Adipocyte (in vitro differentiated cells): ENCODE measurements at places on chromosomes 5 and 9.

DNA sequence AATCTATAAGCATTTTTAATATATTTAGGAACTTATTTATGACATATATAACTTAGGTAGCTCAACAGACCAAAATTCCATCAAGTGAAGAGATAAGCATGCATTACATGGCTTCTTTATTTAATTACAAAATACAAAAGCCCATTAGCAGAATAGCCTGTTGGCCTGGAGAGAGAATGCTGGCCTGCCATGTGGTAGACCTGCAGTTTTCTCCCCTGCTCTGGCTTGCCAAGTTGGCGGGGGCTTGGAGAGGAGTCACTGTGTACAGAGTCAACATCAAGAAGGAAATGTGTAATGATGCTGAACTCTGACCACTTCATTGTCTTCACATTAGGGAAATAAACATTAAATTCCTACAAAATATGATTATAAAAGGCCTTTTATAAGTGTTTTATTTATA lies 69.8 kb upstream of the CNTLN start:
- no peak for DNase-seq

GRCh38 chr9:81266086-81266485 lies 423.3 kb downstream of the TLE1 start:
- DNase-seq: no peak

- DNase-seq: no peak
These were observed 161.0 kb upstream of the SLC12A2 start for GRCh38 chr5:127922603-127923002.

GRCh38 chr5:107011605-107012004 lies 659.1 kb downstream of the EFNA5 start:
- DNase-seq: no peak

DNA sequence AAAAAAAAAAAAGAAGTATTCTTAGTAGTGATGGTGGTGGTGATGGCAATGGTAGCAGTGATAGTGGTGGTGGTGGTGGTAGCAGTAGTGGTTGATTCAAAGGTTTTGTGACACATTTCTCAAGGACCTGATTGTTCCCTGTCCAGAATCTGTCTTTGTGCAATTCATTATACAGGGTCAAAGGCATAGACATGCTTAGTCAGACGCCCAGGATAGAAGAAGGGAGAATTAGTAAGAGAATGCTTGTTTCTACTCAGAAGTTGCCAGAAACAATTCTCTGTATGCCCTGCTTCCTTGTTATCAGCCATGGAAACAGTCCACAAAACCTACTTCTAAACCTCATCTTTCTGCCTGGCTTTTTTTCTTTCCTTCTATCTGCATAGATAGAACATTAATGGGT lies 89.4 kb downstream of the SLC44A1 start:
- peak; percentile 8 for DNase-seq

DNA sequence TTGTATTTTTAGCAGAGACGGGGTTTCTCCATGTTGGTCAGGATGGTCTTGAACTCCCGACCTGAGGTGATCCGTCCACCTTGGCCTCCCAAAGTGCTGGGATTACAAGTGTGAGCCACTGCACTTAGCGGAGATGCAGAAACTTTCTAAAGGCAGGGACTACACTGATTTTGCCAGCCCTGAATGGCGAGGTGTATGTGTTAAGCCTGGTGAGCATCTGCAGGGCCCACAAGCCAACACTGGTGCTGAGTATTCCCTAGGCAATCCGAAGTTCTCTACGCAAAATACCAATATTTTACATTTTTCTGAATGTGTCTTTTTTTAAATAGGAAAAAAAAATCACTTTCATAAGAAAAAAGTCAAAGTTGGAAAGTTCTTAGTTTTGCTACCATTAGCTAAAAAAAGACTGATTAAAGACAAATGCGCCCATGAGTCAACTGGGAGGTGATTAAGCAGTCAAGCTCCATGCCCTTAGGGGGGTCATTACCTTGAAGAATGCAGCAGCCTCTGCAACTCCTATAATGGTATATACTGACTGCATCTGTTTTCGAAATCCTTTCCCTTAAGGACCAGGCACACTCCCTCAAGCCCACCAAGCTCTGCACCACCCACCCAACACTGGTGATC lies 502.8 kb downstream of the BNC2 start:
- DNase-seq: peak; percentile 70

DNA sequence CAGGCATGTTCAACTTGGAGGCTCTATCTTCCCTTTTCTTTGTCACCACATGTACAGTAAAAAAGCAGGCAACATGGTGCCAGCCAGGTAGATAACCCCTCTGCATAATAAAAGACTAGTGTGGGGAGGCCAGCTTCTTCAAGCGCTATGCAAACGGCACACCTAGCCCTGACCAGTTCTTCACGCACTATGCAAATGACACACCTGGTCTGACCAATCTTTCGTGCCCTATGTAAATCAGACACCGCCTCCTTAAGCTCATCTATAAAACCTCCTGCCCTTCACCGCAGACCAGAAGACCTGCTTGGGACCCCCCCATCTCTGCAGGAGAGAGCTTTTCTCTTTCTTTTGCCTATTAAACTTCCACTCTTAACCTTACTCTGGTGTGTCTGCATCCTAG lies 28.1 kb upstream of the UGCG start:
- DNase-seq: no peak

DNA sequence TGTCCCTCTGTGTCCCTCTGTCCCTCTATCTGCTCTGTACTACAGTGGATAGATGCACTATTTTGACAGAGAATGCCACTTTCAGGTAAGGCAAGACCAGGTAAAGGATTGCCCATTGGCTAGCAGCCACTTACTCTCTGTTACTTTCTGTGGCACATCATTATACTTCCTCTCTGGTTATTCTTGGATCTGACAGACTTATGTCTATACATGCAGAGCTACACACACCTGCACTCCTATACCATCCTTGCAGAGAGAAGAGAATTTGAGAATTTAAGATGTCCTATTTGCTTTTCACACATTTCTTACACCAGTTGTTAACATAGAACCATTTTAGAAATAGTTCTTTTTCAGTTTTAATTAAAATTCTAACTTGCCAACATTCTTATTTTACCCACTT lies 163.7 kb upstream of the SLC12A2 start:
- no peak for DNase-seq

- DNase-seq: no peak
These were observed 518.3 kb downstream of the IRX1 start for GRCh38 chr5:4113905-4114304.

- peak; percentile 13 for DNase-seq
These were observed 525.8 kb upstream of the FTMT start for GRCh38 chr5:121325930-121326329.

- no peak for DNase-seq
These were observed 56.2 kb downstream of the GLRA1 start for GRCh38 chr5:151868451-151868850.

DNA sequence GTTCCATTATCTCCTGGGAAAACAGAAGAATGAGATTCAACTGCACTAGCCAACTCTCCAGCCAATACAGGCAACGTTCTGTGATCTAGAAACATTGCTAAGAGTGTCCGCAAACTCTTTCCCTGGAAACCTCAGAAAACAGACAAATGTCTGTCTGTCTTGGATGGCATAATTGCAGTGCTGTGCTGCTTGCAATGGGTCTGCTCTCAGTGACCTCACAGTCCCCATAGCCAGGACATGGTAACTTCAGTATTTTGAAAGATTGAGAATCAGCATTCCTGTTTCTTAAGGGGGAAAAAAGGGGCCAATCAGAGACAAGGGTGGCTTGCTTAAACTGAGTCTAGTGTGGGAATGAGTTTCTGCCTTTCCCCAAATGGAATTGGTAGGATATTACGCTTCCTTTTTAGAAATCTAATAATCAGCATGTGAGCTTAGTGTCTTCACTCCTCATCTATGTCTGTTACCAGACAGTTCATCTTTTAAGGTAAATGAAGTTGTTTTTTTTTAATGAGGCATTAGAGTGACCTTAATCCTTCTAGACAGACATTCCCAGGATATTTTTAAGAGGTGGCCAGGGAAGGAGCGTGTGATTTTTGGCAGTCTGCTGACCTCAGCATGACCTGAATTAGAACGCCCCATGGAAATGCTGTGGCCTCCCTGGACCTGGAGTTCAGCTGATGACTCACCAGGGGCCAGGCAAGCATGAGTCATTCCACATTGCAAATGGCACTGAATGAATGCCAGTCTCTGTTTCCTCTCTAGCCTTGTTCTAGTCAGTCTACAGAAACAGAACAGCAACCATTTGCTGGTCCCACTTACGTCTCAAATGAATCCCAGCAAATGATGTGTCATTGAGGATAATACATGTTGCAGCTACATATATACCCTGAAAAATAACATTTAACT lies 210.2 kb upstream of the ACTBL2 start:
- peak; percentile 90 for DNase-seq

- no peak for DNase-seq
These were observed 4.4 kb downstream of the LRRC8A start for GRCh38 chr9:128886211-128886891.

DNA sequence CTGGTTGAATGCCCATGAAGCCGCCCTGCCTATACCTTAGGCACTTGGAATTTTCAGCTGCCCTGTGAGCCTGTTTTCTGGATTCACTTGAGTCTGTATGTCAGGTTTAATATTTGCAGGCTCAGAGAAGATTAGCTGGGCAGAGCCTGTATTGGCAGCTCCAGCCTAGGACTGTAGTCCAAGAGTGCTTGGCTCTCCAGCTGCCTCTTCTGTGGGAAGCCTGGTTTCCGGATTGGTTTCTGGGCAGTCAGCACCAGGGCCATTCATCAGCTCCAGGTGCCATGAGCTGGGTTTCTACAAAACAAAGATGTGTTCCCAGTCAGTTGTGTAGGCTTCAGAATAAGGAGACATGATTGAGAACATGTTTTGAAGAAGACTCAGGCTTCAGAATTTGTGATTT lies 90.1 kb downstream of the ARHGAP26 start:
- DNase-seq: no peak

GRCh38 chr9:114370251-114370967 lies 17.4 kb downstream of the AKNA start:
- DNase-seq: no peak
